NCI-H187 treated with DMSO at 0.1 percent for 48 hours (cell line): ENCODE measurements at places on chromosomes 12 and 14.

DNA sequence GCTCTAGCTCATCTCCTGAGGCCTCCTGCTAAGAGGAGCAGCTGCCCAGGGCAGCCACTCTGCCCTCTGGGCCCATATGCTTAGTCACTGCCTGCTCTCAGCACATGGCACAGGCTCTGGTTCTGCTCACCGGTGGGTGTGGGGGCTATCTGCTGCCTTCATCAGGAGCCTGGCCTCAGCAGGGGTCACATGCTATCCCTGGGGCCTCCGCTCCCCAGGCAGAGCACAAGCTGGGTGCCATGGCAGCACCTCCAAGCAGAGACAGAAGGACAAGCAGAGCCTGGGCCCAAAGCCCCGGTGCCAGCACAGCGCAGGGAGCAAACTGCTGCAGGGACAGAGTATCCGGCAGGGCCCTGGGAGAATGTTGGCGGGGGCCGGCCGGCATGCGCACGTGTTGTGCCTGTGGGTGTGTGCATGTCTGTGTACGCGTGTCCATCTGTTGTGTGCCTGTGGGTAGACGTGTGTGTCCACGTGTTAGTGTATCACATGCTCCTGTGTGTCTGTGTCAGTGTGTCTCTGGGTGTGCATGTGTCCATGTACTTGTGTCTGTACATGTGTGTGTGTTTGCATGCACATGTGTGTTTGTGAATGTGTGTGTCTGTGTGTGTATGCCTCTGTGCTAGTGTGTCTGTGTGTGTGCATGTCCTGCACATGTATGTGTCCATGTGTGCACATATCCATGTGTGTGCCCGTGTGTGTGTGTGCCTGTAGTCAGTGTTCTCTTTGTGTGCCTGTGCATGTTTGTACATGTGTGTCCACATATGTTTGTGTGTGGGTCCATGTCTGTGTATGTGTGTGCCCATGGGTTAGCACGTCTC, 326.9 kb downstream of the TMEM121 start:
- DNase-seq = no peak

- no peak for DNase-seq
These were observed 645.0 kb upstream of the NOVA1 start for GRCh38 chr14:27242874-27243273.

- DNase-seq = no peak
These were observed 7.1 kb downstream of the POP5 start for GRCh38 chr12:120574106-120574505.

GRCh38 chr14:32018391-32019092, 58.6 kb upstream of the ARHGAP5 start:
- no peak for DNase-seq

DNA sequence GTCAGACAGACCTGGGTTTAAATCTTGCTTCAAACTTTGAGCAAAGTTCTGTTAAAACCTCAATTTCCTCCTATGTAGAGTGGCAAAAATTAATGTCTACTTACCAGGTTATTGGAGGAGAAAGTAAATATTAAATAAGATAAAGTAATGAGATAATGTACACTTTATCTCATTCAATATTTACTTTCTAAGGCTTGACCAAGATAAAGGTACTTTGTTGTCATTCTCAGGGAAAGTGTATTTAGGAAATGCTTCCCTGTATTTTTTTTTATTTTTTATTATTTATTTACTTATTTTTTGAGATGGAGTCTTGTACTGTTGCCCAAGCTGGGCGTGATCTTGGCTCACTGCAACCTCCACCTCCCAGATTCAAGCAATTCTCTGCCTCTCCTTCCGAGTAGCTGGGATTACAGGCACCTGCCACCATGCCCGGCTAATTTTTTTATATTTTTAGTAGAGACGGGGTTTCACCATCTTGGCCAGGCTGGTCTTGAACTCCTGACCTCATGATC, 4.7 kb downstream of the FAM161B start:
- no peak for DNase-seq
